ENCODE measurements at places on chromosomes 4 and X.

GRCh38 chr4:111991797-111992196 lies 153.5 kb upstream of the FAM241A start:
- no peak for DNase-seq

DNA sequence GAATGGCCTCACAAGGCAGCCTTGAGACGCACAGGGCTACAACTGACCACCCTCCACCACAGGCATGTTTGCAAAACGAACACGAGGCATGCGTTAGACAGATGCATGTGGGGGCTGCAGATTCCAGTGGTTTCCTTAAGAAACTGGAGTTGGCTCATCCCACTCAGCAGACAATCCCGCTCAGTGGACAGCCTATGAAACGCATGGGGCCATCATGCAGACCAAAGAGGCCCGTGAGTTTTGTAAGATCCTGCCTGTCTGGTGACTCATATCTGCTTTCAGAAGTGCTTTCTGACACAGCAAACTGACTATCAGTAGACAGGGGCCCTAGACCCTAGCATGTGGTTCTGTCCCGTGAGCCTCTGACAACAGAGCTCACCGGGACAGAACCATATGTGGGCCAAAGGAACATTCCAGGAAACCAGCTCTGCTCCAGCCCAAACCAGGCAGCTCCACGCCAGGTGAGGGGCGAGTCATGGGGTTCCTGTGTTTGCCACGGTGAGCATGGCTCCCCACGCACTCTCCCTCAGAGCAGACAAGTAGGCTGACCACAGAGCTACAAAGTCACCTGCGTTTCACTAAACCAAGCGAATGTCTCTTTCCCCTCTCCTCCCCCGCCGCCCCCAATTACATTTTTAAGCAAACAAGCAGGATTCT lies 74.4 kb downstream of the MTMR1 start:
- no peak for DNase-seq

DNA sequence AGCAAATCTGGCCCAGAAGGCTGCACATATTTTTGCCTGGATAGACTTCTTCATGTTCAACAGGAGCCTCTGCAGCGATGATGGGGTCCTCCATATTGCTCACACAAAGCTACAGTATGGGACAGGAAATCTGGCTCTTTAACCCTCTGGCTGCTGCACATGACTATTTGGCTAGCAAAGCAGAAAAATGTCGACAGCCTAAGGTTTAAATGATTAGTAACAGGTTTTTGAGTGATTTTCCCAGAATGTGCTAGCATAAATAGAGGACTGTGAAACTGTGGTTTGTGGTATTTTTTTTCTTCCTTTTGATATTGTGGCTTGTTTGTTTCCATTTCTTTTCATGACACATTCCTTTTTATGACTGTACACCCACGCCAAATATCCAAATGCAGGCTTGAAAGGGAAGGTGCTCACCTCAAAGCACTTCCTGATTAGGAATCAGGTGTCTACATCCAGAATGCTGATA lies 120.2 kb upstream of the GK2 start:
- DNase-seq, result no peak

- DNase-seq, result no peak
Measured at GRCh38 chrX:97096385-97096784, 212.7 kb downstream of the RPA4 start.
